IMR-90 (cell line): ENCODE measurements at places on chromosomes 1 and 21. TPM values are rescaled to one million over a fixed set of nuclear protein-coding genes. Genes with fewer than 3 reads are reported as not detected.

- DNase-seq = no peak
Measured at GRCh38 chr1:3461238-3461933, 6.9 kb downstream of the ARHGEF16 start.

The RGS16 gene
- total RNA-seq = 0.18 and 0.28 TPM in 2 replicates

The SLC25A34 gene
- under 0.01 TPM in 1 of 2 replicates, not detected in the other for total RNA-seq

DNA sequence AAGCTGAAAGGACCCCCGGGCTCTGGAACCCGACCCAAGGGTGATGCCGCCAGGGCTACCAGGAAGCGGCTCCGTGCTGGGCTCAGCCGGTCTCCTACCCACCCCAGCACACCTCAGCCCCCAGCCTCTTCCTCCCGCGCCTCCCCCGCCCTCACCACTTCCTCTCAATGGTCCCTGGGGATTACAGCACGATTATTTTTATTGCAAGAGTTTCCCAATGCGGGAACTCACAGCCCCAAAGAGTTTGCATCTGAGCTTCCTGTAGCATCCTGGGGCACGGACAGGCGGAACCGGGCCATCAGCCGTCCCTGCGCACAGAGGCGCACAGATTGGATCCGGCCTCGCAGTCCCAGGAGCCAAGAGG lies 8.7 kb upstream of the SLX9 start:
- DNase-seq = no peak

DNA sequence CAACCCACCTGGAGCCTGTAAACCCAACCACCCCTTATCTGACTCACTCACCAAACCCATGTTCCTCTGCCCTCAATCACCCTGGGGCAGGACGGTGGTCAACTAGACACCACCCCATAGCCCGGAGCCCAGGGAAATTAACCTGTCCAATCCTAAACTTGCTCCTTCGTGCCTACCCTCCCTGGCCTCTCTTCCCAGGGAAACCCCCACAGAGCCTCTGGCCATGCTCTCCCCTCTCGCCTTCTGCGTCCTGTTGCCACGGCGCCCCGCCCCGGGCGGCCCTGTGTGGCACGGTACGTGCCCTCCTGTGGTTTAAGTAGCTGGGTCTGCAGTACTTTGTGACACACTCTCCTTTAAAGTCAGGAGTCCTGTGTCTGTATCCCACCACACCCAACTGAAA lies 4.0 kb upstream of the FTCD start:
- DNase-seq = no peak

- DNase-seq = no peak
Measured at GRCh38 chr1:41343790-41344699, 17.2 kb upstream of the FOXO6 start.

The VWA5B1 gene
- not detected in 2 replicates for total RNA-seq

The FCRL5 gene
- total RNA-seq = not detected in 2 replicates
